ENCODE measurements at places on chromosomes 4 and X.
A peak's percentile ranks its signal among the peaks of the same experiment; 100 is the strongest.

DNA sequence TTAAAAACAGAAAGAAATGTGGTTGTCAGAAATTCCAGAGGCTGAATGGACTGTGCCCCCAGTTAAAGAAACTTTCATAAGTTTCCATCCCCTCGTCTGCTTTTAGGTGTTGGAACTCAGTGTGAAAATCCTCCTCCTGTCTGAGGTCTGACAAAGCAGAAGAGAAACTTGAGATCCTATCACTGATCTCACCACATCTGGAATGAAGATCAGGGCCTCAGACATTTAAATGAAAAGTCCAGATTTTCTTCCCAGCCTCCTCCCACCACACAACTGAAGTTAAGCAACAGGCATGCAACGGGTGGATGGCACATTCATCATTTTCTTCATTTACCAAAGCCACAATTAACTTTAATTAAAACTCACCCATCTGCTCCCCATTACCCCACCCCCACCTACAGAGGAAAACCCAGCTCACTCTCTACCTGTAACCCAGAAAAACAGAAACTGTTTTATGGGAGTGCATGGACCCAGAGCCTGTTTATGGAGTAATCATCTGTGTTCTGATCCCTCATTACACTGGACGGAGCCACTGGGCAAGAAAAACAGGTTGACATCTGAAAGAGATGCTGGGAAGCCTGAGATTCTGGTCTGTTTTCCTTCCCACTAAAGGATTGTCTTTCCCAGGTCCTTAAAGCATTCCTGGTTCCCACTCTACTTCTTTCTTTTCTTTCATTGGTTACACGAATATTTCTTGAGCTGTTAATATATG, 58.1 kb upstream of the HOPX start:
- no peak for DNase-seq

- no peak for DNase-seq
Observed at GRCh38 chrX:49260221-49260985, 4.1 kb downstream of the FOXP3 start.

DNA sequence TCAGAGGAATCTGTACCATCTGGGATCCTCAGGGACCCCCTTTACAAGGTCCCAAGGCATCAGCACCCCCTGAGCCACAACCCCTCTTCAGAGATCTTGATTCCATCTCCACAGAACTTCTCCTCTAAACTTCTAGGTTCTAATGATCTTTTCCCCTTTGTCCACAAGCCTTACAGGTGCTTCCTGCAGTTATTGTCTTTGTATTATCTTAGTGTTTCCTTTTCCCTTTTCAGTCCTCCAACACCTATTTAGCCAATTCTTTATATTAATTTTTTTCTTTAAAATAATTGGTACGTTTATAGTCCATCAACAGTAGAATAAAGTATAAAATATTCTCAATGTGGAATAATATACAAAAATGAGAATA, 35.2 kb upstream of the FAM241A start:
- no peak for DNase-seq

- DNase-seq: no peak
Observed at GRCh38 chrX:5632061-5632614, 596.5 kb downstream of the NLGN4X start.

DNA sequence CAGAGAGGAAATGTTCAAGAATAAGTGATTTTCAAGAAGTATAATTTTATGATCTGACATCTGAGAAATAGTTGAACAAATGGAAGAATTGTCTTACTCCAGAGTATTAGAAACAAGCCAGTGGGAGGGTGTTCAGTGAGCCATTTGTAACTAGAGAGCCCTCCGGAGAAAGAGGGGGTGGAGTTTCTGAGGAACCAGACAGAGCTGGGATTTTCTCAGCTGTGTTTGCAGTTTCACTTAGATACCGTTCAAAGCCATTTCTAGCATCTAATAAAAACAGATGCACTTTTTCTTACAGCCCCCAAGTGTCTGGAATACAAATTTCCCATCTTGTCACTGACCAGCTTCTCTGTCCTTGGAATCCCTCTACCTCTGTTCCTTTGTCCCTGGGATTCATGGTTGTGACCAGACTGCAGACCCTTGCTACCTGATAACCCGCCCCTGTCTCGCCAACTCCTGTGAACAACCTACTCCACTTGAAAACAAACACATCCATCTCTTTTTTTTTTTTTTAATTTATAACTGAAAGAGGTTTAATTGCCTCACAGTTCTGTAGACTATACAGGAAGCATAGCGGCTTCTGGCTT, 132.8 kb upstream of the KLF3 start:
- DNase-seq: peak; percentile 46

DNA sequence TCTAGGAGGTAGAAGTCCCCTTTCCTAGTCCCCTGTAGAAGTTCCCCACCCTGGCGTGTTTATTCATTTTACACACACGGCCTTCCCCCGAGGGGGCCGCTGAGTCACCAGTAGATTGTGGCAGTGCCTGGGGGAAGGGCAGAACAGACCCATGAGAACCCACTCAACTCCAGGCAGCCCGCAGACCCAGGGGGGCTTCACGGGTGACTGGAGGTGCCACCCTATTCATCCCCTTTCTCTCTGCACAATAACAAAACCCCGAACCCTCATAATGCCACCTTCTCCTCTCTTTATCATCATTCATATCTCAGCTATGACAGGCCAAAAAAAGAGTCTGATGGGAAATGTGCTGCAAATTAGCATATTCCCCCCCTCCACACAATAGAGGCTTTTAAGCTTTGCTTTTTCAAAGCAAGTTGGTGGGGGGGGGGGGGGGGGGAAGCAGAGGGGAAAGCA, 20.4 kb upstream of the GPM6B start:
- DNase-seq: no peak

DNA sequence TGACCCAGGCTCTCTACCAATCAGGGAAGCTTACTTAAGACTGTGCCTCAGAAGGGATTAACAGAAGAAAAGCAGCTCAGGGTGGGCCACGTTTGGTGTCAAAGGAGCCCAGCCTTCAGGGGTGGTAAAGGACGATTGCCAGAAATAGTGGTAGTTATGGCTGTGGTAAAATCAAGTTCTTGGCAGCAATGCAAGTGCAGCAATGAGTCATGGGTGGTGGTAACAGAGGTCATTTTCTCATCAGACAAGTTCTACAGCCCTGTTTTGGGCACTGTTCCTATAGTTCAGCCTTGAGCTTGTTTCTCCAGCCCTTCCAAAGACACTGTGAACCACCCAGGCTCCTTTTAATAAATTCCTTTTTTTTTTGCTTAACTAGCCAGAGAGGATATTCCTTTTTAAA, 120.3 kb downstream of the EFHC2 start:
- no peak for DNase-seq

DNA sequence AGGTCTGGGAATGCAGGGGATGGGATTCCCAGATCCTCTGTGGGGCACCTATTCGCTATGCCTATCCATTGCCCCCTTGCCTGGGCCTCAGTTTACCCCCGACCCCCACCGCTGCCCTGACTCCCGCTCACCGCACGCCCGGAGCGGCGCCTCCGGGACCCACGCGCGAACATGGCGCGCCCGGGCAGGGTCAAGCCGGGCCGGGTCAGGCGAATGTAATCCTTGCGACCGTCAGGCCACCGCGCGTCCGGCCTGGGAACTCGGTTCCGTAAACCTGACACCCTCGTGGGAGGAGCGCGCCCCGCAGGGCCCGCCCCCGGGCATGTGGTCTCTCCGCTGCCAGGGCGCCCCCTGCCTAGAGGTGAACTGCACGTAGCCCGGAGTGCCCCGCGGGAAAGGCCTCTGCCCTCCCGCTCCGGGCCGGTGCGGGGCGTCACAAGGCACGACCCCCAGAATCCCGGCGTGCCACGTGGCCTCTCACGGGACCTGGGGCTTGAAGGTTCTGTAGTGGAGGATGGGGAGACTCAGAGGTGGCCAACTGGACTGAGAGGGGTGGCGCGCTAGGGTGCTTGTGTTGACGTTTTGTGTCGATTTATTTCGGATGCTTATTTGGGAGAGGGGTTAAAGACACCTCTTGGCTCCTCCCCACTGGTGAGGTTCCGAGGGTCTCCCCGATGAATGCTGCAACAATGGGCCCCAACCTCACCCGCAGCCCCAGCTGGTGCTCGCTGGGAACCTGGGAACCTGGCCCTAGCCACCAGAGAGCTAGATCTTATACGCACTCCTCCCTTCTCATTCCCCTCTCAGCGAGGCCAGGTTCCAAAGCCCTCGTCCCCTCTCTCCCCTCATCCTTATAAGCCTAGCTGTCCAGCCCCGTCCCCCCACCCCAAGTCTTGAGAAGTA, at the start of gene PRICKLE3:
TSS of gene PRICKLE3 (minus strand) at position 249 of the 903 bp plus-strand sequence. CDS start at position 173, 76 bp downstream.
- peak; percentile 86 for DNase-seq

DNA sequence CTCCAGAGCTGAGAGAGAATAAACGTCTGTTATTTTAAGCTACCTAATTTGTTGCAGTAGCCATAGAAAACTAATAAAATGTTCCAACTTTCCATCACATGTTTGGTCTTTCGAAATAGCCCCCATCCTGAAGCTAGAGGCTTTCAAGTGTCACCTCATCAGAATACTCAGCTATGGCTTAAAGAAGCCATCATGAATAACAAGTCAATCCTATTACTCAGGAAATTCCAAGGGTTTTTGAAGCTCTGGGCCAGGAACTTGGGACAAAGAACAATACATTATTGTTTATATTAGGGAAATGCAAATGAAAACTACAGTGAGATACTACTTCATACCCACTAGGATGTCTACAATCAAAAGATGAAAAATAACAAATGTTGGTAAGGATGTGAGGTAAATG, 42.2 kb downstream of the TBCK start:
- no peak for DNase-seq

DNA sequence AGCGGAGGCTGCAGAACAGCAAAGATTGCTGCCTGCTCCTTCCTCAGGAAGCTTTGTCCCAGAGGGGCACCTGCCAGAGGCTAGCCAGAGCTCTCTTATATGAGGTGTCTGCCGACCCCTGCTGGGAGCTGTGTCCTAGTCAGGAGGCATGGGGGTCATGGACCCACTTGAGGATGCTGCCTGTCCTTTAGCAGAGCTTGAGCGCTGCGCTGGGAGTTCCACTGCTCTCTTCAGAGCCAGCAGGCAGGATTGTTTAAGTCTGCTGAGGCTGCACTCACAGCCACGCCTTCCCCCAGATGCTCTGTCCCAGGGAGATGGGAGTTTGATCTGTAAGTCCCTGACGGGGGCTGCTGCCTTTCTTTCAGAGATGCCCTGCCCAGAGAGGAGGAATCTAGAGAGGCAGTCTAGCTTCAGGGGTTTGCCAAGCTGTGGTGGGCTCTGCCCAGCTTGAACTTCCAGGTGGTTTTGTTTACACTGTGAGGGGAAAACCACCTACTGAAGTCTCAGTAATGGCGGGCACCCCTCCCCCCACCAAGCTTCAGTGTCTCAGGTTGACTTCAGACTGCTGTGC, 10.9 kb downstream of the DCK start:
- DNase-seq: no peak

GRCh38 chr4:76895619-76896018, 2.3 kb downstream of the SOWAHB start:
- no peak for DNase-seq

- peak; percentile 17 for DNase-seq
Observed at GRCh38 chr4:153348006-153348405, 3.5 kb downstream of the MND1 start.

DNA sequence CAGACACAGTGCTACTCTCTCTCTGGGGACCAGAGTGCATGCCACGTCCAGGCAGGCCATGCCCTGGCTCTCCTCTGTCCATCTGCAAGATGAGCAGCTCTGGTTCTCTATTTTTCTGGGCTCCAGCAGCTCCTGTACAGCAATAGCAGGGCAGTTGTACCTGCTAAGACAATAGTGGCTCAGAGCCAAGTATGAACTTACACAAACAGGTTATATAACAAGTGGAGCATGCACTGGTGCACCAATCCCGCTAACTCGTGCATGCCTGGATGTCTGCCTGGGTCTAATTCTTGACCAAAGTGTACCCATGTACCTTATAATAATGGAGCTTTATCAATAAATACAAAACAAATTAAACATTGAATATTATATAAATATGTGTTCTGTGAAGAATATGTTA, 392.3 kb downstream of the CENPC start:
- DNase-seq: no peak

DNA sequence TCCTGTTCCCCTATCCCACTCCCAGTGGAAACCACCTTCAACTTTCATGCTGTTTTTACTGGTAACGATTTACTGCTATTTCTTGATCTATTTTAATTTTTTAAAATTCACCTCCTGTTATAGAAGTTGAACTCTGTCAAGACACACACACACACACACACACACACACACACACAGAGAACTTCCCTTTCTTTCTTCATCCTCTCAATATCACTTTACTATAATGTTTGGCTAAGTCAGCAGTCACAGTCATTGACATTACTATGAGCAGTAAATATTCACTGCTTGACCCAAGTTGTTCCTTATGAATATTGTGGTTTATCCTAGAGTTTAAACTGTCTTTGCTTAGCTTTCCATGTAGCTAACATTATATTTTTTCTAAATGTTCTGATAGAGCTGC, 24.0 kb upstream of the SGMS2 start:
- no peak for DNase-seq

- no peak for DNase-seq
Observed at GRCh38 chrX:23503835-23504539, 163.3 kb upstream of the PRDX4 start.

- peak; percentile 7 for DNase-seq
Observed at GRCh38 chrX:105190252-105190853, 30.1 kb downstream of the TEX13A start.
